ENCODE measurements at places on chromosomes 5 and 9.

DNA sequence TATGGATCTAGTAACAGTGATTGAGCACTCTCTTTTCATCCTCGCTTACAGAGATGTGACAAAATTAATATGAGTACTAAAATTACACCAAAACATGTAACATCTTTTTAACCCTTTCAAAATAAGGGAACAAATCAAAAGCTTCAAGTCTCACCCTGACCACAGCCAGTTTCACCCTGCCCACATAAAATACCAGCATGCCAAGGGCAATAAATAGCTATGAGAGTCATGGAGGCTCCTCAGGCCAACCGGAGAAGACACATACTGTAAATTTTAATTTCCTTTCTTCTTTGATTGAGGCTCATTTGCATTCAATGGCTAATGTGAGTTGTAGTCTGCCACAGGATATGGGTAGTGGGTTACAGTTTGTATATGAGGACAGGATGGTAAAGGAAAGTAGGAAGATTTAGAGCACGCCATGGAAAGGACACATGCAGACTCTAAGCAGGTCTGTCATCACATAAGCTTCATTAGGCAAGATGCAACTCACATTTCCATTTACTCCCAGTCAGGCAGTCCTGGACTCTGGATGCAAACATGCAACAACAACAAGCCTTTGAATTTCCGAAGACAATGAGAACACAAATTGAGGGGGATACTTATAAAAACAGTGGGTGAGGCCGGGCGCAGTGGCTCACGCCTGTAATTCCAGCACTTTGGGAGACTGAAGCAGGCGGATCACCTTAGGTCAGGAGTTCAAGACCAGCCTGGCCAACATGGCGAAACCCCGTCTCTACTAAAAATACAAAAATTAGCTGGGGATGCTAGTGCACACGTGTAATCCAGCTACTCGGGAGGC is 11.3 kb downstream of the IL4 start:
- DNase-seq, result no peak

GRCh38 chr5:39352170-39352569 is 12.1 kb downstream of the C9 start:
- no peak for DNase-seq

GRCh38 chr5:36689225-36689624 is 82.8 kb downstream of the SLC1A3 start:
- DNase-seq, result no peak

DNA sequence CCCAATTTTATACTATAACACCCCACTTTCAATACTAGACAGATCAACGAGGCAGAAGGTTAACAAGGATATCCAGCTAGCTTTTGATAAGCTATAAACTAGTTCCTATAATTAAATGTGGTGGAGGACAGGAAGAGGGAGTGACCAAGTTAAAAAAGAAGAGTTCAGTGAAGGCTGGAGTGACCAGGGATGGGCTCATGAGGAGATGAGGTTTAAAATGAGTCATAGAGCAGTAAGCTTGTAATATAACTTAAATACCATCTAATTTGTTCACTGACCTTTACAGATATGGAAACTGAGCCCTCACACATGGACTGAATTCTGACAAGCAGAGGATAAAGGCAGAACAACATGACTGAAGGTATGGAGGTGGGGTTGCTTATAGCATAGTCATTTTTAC is 284.5 kb downstream of the SPATA31D1 start:
- no peak for DNase-seq

- peak; percentile 32 for DNase-seq
These were observed 13.1 kb downstream of the PSD2 start for GRCh38 chr5:139808481-139809330.

DNA sequence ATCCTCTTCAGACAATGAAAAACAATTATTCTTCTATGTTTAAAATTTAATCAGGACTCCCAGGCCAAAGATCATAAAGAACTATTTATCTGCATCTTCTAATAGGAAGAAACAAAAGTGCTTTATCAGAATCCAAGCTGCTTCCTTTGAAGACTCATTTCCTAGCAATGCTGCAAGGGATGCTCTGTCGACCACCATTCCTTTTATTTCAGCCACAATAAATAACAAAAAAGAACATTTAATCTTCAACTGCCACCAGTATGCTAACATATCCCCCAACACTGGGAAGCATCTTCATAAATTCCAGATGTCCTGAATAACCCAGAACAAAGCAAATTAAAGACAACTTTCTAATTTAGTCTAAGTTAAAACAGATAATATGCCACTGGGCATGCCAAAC is 68.7 kb downstream of the PKD2L2 start:
- DNase-seq, result no peak

DNA sequence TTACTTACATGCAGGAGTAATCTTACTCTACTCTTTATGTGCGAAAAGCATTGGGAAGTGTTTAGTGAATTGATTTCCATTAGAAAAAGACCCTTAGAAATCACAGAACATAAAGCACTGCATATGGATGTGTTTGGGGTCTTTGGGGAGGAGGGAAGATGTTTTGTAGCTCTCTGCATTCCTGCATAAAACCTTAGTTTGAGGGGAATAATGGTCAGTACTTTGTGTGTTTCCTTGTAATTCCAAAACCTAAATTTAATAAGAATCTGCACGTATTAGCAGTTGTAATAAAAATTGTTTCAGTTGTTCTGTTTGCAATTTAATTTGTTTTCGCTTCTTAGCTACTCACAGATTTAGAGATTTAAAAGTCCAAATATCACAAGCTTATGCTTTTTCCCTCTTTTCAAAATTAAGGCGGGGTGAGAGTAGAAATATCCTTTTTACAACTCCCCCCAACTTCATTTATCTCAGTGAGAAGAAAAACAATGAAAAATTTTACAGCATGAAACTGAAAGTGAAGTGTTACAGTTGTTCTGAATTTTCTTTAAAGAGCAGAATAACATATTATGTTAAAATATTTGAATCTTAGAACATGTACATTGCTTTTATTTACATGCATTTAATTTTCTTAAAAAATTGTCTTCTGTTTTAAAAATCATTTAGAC is 143.8 kb downstream of the SMARCA2 start:
- DNase-seq, result peak; percentile 44

- DNase-seq, result no peak
These were observed 157.5 kb downstream of the COMMD10 start for GRCh38 chr5:116242343-116242742.

GRCh38 chr9:131237291-131237690 is 39.0 kb downstream of the FAM78A start:
- DNase-seq, result no peak

DNA sequence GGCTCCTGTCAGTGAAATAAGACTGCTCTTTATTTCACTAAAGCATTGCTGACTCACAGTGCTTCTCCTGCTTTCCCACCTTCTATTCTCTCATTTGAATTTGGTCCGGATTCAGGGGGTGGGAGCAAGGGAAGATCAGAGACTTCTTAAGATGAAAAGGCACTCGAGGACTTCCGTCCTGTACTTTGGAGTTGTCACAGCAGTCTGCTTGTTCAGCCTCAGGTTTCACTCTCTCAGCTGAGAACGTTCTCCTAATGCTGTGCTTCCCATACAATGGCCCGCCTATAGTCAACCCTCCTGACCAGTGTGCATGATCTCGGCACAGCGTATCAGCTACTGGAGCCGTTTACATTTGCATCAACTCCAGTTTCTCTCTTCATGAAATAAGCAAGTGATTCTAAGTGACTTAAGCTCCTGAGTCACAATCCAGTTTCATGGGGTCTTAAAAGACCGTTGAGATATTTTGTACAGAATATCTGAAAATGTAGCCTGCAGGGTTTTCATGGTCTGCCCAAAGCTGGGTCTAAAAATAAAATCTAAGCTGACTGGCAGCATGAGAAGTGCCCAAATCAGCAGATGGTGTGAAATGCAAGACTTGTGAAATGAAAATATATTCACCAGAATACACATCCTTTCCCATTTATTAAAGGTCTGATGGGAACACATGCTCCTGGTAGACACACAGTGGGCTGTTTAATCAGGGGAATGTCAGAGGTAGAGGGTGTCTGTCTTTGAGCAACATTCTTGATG is 145.0 kb downstream of the ADCY2 start:
- DNase-seq, result no peak

DNA sequence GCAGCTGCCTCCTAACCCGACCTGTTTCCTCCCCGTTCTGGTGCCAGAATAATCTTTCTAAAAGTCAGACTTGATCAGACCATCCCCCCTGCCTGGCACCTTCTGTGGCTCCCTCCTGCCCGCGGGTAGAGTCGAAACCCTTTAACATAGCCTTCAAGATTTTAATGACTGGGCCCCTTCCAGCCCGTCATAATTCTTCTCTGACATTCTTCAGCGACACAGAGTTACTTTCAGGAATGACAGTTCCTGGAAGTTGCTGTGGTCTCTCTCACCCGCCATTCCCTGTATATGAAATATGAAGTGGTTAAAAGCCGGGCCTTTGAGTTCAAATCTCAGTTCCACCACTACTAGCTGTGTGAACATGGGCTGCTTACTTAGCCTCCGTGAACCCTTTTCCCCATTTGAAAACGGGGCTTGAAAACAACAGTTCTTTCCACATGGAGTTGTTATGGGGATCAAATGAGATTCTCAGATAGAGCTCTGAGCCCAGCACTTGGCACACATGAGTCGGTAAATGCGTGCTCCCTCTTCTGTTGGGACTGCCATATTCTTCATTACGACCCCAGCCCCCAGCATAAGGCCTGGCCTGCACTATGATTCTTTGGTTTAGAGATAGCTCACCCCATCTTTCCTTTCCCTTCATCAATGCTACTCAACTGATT is 737 bp downstream of the NANS start:
- peak; percentile 65 for DNase-seq

GRCh38 chr5:106522296-106522695 is 1148.4 kb downstream of the EFNA5 start:
- DNase-seq, result no peak

DNA sequence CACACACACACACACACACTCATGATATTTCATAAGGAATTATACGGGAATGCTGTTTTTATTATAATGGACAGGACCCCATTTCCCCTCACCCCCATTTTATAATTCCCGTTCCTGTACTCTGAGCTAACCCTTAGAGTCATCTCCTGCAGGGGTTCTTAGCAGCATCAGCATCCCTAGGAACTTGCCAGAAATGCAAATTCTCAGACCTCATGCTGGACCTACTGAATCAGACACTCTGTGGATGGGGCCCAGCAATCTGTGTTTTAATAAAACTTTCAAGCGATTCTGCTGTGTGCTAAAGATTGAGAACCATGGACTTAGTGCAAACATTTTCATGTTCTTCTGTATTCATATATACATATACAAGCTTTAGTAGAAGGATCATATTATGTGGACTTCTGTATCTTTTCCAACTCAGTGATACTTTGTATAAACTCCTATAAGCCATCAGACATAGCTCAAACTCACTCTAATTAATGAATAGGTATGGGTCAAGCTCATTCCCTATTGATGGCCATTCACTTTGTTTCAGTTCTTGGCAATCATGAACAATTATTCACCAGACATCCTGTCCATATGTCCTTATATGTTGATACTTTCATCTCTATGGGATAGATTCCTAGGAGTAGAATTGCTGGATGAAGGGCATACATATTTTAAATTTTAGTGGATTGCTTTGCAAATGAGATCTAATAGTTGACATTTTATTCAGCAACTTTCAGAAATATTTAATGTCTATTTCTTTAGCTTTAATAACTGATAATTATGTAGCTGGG is 65.5 kb downstream of the ARHGEF28 start:
- no peak for DNase-seq

All from NAMALWA (cell line).